ENCODE measurements at places on chromosomes 4 and X.

DNA sequence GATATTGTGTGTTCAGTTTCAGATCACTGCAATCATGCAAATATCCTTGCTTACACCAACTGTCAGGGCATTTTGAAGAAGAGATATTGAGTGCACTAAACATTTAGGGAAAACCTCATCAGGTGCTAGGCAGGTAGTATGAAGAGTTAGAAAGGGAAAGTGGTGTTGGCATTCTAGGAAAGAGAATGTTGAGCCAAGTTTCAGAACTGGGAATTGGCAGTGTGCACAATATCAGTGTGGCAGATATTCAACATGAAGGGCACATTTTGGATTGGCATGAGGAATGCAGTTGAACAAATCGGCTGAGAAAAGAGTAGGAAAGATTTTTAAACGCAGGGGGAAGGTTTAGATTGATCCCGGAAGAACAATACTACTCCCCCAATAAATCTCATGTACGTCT lies 43.4 kb upstream of the SMAD1 start:
- no peak for DNase-seq

GRCh38 chr4:140070366-140070765 lies 83.6 kb downstream of the MAML3 start:
- DNase-seq: no peak

DNA sequence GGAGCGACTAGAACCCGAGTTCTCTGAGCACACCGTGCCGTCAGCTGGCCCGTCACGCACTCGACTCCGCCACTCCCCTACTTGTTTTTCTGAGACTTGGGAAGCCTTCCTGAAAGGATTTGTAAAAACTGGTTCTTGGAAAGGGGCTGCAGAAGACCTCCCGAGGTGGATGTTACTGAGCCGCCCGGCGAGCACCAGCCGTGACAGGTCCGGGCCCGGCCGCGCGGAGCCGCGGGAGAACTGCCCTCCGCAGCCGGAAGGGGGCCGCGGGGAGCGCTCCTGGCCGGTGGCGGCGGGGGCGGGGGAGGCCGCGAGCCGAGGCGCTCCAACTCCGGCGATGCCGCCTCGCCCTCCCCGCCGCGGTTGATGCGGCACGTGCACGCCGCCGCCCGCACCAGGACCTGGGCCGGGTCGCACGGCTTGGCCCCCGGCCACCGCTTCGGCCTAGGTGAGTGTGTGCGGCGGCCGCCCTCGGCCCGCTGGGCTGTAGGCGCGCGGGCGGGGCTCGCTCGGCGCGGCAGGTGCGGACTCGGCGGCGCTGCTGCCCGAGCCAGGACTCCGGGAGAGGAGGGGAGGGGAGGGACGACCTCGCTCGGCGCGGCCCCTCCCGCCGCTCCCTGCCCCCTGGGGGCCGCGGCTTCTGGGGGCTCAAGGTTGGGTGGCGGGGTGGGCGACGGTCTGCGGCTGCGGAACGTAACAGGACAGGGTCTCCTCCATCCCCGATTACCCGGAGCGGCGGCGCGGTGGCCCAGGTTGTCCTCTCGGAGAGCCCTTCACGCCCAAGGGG lies 1.7 kb downstream of the SPRY1 start:
- peak; percentile 42 for DNase-seq

- DNase-seq: no peak
These were observed 197.9 kb downstream of the SHOX start for GRCh38 chrX:828411-828959.

GRCh38 chr4:161167539-161167938 lies 996.3 kb downstream of the FSTL5 start:
- DNase-seq: no peak

- no peak for DNase-seq
These were observed 22.0 kb upstream of the PPARGC1A start for GRCh38 chr4:23911675-23912455.

DNA sequence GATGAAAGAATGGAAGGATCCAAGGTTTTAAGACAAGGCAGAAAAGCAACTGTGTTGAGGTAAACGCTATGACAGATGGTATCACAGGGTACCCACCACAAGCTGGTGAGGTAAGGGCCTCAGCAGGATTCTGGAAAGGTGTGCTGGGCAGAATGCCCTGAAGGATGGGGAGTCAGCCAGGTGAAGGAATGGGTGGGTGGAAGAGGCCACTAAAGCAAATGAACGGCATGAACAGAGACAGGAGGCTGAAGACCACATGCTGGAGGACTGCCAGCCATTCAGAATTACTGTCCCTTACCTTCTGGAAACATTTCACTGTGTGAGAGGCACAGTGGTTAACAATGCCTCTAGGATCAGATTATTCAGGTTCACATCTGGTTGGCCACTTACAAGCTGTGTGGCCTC lies 23.6 kb downstream of the GPRIN3 start:
- DNase-seq: no peak

GRCh38 chrX:39854772-39855747 lies 242.7 kb downstream of the BCOR start:
- DNase-seq: no peak

DNA sequence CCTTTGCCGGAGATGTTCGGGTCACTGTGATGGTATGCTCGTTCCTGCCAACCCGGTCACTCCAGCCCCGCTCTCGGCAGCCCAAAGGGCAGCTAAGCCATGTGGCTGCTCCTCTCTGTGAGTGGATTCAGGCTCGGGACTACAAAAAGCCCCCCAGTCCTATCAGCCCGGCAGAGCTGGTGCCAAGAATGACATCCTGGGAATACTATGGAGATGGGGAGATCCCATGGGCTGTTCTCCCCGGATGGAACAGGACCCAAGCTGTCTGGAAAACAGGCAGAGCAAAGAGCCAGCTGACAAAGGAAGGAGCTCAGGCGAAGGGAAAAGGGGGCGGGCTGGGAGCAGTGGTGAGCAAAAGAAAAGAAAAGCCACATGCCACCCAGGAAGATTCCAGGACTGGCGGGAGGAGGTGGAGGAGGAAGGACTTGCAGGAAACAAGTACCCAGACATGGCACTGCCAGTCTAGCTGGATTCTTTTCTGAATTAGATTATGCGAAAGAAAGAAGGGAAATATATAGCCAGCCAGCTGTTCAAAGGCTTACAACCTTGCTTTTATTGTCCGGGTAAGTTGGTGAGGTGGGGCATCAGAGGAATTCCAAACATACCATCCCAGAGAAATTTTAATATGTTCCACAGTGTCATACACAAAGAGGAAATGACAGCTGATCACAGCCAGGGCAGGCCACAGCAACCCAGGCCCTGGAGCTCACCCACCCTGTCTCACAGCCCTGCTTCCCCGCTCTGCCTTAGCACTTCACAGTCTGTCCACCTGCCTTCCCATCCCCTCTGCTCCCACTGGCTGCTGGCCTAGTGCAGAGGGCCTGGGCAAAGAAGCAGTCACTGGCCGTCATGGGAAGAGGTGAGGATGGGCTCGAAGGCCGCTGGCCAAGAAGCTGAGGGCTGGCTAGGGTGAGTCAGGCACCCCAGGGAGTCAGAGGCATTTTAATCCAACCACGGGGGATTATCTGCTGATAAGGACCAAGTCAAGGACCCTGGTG lies 3.4 kb downstream of the NDP start:
- no peak for DNase-seq

- no peak for DNase-seq
These were observed 224.6 kb downstream of the SCFD2 start for GRCh38 chr4:53141308-53141707.

DNA sequence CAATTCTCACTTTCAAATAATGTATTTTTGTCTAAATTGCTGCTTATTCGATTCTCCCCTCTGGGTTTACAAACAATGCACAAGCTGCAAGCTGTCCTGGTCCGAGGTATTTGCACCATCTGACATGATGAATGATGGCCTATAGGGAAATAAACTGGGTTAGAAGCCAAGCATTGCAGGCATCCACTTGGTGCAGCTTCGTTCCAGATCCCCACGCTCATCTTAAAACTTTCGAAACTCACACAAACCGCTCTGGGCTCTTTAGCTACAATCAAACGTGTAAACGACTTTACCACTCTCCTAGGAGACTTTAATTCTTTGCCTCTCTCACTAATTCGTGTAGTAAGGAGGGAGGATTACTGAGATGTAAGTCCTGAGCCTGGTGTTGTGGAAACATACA lies 19.0 kb downstream of the PHKA2 start:
- no peak for DNase-seq

- no peak for DNase-seq
These were observed 4.8 kb upstream of the PRSS12 start for GRCh38 chr4:118357601-118358000.

DNA sequence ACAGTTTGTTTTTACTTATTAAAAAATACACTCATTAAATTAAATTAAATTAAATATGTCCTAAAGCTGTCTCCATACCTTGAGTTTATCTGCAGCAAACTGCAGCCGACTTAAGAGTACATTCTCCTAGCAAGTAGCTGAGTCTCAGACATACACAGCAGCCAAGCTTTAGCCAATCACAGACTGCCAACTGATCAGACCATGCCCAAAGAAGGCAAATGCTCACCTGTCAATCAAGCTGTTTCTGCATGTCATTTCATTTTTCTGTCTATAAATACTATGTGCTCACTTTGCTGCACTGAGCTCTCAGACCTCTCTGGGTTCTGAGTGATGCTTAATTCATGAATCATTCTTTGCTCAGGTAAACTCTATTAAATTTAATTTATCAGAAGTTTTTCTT lies 280.9 kb upstream of the EPHA5 start:
- no peak for DNase-seq

DNA sequence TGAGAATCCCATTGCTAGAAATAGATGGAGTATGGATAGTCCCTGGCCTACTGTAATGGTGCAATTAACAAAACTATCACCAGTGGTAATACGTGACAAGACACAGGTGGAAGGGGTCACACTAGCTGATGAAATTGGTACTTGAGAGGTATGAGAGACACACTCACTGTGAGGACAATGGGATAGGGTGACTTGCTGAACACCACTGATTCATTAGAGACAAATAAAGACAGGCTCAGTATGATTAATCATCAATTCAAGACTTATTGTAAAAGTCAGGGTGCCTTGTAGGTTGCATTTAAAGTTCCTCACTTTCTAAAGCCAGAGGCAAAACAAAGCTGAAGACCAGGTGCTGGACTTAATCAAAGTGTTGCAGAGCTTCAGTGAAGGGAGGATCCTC lies 361.6 kb upstream of the EMCN start:
- no peak for DNase-seq

All from DMS153 (cell line).